ENCODE measurements at places on chromosomes 12 and 14.
A peak's percentile ranks its signal among the peaks of the same experiment; 100 is the strongest.

- DNase-seq, result no peak
These were observed 32.0 kb downstream of the SSPN start for GRCh38 chr12:26227361-26227745.

GRCh38 chr14:77071938-77072388, 26.1 kb upstream of the CIPC start:
- no peak for DNase-seq

DNA sequence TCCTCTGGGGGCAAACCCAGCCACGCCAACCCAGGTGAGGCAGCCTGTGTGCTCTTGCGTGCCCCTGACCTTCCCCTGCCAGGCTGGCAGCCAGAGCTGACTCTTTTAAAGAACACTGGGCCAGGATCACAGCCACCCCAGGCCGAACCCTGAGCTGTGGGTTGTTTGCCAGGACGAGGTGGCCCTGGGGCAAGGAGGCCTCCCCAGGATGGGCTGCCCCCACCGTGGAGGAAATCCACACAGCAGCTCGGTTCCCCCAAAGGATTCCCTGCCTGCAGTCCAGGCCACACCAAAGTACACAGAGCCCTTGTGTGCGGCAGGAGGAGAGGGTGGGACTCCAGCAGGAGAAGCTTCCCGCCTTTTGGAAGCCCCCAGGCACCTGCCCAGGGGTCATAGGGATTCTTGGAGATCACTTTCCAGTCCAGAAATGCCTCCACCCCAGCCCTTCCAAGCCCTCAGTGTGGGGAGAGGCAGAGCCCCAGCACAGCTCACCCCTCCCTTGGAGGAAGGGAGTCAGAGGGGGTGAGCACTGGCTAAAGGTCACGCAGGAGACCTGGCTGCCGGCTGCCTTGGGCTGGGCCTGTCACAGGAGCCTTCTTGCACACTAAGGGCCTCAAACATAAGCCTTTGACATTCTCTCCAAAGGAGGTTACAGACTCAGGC, 115.6 kb downstream of the CALM1 start:
- no peak for DNase-seq

GRCh38 chr12:19125325-19125724, 4.2 kb upstream of the PLEKHA5 start:
- DNase-seq, result no peak

- DNase-seq, result no peak
These were observed 102.7 kb upstream of the USP44 start for GRCh38 chr12:95653771-95654546.

- DNase-seq, result no peak
These were observed 10.9 kb upstream of the NGB start for GRCh38 chr14:77281852-77282410.

DNA sequence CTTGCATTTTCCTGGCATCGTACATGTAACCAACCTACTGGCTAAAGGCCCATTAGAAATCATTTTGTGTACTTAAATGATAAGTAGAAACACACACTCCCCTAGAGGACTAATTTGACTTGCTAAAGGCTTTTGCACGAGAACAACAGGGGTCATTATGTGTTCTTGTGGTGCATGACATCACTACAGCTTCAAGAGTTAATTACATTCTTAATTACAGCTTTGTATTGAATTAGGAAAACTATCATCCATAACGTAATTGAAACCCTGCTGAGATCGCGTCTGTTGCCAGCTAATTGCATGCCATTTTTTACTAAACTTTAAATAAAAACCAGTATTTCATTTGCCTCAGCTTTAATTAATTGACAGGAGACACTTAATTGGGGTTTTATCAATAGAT, 51.4 kb downstream of the TMEM132C start:
- no peak for DNase-seq

DNA sequence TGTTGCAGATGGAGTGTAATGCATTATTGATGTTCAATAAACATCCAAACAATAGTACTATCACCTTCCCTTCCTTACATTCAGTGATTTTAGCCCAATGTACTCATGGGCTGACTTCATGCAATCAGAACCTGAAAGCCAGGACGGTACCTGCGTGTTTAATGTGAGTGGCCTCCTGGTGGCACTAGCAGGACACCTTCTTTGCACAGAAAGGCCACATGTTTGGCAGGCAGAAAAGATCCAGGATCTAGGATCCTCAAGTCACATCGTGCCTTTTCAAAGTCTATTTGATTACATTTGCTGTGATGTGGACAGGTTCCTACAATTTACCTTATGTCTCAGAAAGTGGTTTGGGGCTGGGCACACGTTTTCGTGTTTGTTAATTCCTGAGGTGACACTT, 82.9 kb downstream of the NEDD1 start:
- DNase-seq, result no peak

GRCh38 chr12:113461666-113462065, 10.0 kb downstream of the LHX5 start:
- no peak for DNase-seq

DNA sequence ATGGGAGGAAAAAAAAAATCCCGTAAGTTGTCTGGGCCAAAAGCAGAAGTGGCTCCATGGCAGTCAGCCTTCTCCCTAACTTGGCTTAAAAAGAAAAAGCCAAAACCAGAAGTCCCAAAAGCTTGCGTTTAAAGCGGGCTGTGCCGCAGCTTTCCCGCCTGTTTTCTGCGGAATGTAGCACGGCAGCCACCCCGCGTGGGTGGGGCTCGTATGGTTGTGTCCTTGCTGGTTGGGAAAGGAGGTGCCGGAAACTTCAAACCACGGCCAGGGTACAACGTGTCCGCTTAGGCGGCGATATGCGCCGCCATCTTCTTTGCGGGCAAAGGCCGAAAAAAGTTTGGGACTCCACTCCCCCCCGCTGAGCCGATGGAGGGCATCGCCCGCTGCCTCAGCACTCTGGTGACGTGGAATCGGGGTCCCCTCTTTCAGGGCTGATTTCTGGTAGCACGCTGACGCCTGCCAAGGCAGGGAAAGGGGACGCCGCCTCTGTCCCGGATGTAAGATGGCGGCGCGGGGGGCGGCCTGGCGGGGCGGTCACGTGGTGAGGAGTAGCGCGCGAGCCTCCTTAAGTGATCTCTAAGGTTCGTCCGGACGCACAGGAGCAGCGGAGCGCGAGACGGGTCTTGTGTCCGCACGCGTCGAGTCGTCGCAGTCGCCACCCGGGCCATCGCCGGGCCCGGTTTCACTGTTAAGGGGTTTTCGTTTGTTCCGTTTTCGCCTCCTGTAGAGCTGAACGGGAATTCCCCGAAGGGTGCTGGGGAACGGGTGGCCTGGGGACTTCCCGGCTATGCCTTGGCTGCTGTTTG, 135.8 kb downstream of the MON2 start:
- peak; percentile 77 for DNase-seq

GRCh38 chr12:12376646-12377448, 20.0 kb downstream of the BORCS5 start:
- DNase-seq, result no peak

DNA sequence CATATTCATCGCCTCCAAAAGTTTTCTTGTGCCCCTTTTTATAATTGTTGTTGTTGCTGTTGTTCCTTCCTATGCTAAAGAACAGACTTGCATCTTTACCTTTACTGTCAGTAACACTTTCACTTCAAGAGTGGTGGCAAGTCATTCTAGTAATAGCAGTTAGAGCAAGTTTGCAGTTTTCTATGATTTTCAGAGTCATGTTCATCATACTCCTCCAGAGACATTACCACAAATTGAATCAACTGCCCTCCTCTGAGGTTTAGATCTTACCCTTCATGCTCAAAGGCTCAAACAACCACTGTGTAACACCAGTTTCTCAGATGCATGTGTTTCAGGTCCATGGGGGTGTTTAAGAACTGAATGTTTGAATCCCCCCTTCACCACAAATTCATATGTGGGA, 763.4 kb downstream of the LRFN5 start:
- no peak for DNase-seq

DNA sequence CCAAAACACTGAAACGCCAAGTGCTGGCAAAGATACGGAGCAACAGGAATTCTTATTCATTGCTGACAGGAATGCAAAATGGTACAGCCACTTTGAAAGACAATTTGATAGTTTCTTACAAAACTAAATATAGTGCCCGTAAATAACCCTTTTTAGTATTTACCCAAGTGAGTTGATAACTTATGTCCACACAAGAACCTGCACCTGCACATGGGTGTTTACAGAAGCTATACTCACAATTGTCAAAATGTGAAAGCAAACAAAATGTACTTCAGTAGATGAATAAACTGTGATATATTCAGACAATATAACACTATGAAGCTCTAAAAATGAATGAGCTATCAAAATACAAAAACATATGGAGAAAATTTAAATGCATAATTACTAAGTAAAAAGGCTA, 86.6 kb downstream of the ATXN7L3B start:
- no peak for DNase-seq

DNA sequence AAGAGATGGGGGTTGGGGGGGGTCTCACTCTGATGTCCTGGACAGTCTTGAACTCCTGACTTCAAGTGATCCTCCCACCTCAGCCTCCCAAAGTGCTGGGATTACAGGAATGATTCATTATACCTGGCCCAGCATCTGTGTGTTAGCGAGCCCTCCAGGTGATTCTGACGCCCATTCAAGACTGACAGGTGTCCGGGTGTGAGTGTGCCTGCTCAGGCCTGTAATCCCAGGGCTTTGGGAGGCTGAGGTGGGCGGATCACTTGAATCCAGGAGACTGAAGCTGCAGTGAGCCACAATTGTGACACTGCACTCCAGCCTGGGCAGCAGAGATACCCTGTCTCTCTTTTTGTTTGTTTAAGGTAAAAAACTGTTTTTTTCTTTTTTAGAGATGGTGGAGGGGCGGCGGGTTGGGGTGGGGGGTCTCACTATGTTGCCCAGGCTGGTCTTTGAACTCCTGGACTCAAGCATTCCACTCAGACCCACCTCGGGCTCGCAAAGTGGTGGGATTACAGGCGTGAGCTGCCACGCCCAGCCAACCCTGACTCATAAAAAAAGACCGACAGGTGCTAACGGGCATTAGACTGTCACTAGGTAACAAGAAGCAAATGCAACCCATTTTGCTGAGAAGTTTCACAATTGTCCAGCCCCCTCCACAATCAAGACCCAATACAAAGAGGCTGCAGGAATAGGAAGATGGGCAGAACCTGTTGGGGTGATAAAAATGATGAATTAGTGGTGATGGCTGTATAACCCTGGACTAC, 4.7 kb downstream of the VSIG10 start:
- no peak for DNase-seq

DNA sequence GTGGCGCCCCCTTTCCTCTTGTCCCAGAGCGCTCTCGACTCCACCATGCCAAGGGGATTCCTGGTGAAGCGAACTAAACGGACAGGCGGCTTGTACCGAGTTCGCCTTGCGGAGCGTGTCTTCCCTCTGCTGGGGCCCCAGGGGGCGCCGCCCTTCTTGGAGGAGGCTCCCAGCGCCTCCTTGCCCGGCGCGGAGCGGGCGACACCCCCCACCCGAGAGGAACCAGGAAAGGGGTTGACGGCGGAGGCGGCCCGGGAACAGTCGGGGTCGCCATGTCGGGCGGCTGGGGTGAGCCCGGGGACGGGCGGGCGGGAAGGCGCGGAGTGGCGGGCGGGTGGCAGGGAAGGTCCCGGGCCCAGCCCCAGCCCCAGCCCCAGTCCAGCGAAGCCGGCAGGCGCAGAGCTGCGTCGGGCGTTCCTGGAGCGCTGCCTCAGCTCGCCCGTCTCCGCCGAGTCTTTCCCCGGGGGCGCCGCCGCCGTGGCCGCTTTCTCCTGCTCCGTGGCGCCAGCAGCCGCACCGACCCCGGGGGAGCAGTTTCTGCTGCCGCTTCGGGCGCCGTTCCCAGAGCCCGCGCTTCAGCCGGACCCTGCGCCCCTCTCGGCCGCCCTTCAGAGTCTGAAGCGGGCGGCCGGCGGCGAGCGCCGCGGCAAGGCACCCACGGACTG, 376 bp downstream of the INSM2 start:
- DNase-seq, result no peak

- no peak for DNase-seq
These were observed 15.0 kb downstream of the CCND2 start for GRCh38 chr12:4288296-4289131.

DNA sequence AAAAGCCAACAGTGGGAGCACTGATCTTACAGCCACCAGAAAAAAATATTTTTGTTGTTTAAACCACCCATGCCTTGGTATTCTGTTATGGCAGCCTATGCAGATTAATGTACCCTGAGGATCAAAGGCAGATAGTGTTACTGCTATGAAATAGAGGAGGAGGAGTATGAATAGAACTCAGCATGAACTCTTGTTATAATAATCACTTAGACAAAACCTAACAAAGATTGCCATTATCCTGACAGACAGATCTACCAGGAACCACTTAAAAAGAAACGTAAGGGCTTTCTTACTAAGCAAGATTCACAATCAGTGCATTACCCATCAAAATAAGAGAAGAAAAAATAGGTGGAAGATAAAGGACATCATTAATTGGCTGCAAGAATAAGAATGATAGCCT, 558.3 kb downstream of the GALC start:
- DNase-seq, result no peak

DNA sequence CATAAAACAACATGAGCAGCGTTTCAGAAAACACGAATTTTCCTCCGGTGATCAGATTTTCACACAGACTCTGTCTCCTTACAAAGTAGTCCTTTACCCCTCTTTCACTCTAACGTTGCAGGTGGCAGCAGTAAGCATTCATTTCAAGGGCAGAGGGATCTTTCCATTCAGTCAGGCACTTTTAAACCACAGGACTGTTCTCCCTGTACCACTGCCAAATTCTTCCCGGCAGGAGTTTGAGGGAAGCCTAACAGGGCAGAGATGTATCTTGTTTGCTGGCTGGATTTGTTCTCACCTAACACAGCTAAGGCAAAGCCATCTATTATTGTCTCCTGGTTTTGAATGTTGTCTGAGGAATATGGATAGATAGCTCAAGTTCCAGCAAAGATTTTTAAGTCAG, 1187.3 kb upstream of the SEL1L start:
- DNase-seq, result no peak

- no peak for DNase-seq
These were observed 426.9 kb upstream of the MIS18BP1 start for GRCh38 chr14:45679853-45680252.

DNA sequence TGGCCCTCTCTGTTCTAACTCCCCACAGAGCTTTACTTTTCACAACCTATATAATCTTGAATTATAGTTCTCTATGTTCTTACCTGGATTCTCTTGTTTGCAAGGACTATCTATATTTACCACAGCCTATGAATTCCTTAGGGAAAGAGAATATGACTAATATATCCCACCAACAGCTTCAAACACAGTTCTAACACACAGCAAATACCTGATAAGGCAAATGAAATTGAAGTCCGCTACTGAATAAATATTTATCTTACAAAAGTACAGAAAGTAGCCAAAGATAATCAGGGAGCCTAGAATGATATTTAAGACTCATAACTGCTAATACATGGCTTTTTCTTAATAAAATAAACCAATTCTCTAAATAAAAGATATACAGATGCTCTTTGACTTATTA, 165.1 kb downstream of the C12orf42 start:
- no peak for DNase-seq

DNA sequence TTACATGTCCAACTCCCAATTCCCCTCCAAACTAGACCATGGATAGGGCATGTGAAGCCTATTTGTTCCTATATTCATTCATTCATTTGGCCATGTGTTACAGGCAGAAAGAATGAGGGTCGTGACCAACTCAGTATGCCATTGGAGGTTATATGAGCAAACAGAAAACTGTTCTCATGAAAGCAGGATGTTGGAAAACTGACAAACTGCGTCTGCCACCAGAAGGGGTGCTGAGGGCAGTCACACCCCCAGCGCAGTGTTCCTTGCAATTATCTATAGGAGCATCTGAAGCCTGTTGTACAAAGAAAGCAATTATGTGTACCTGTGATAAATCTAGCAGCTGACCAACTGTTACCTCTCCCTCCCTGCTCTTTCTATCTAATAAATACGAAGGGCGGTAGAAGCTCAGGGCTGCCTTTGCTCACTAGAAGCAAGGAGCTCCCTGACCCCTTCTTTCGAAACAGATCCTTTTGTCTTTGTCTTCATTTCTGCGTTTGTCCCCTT, 21.1 kb downstream of the ENTPD5 start:
- no peak for DNase-seq

- no peak for DNase-seq
These were observed 49.8 kb downstream of the RIN3 start for GRCh38 chr14:92563359-92563758.

Data from stimulated activated CD4-positive, alpha-beta T cell treated with anti-CD3 and anti-CD28 coated beads, TNF-alpha, amount 100 ng/mL, for 48 hours (primary cell).